ENCODE measurements at places on chromosomes 1 and 21.

DNA sequence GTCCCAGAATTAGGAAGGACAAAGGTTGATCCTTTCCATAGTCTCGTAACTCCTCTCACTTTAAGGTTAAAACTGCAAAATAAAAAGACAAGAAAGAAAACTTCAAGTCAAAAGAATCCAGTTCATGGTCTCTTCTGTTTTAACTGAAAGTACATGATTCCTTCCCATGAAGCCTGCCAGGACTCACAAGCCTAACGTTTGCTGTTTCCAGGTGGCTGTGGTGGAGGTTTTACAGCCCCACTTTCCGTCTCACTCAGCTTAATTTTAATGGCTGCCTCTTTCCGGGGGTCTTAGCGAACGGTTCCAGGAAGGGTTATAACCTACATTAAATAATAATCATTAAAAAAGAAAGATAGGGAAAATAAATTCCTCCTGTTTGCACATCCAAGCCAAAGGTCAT, 136.8 kb upstream of the SPAG17 start:
- DNase-seq: no peak

DNA sequence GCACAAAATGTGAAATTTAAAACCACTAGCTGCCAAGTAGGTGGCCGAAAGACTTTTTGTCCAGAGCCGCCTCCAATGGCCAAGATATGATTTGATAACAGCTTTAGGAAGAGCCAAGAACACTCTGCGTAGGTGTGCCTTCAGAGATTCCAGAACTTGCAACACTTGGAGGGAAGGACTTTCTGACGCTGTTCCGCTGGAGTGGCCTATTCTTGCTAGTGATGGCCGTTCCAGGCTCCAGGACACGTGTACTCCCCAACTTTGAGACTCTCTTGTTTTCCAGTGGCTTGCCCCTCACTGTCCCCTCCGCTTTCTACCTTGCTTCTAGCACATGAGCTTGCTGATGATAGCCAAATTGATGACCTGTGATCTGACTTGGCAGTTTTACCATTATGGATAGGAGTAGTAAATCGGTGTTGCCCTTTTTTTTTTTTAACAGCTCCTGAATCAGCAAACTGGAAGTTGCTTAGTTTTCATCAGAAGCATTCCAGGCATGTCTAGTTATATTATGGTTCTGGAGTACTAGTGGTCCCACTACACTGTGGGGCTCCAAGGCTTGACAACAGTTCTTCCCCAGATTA, 1.0 kb downstream of the PRDX6 start:
- DNase-seq: no peak

GRCh38 chr1:236602171-236602570, 2.1 kb downstream of the HEATR1 start:
- no peak for DNase-seq

- no peak for DNase-seq
Observed at GRCh38 chr1:61334718-61335589, 252.6 kb downstream of the NFIA start.

GRCh38 chr1:14259191-14259757, 339.2 kb upstream of the KAZN start:
- no peak for DNase-seq

- peak; percentile 54 for DNase-seq
Observed at GRCh38 chr1:58809325-58810010, 25.6 kb upstream of the JUN start.

GRCh38 chr1:183270541-183271141, 84.6 kb downstream of the LAMC2 start:
- DNase-seq: peak; percentile 88

GRCh38 chr1:10815858-10816195, 19.4 kb upstream of the CASZ1 start:
- DNase-seq: no peak

DNA sequence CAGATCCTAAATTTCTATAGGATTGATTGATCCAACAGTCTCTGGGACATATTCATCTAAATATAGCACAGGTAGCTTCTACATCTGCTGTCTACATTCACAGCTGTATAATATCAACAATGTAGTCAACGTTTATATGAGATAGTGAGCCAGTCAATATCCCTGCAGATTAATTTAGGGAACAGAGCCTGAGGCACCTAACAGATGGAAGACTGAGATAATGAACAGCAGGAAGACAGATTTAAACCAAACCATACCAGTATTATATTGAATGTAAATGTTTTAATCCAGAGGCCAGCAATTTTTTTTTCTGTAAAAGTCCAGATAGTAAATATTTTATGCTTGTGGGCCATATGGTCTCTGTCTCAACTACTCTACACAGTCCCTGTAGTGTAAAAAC, 2072.4 kb downstream of the MRPL39 start:
- DNase-seq: no peak

DNA sequence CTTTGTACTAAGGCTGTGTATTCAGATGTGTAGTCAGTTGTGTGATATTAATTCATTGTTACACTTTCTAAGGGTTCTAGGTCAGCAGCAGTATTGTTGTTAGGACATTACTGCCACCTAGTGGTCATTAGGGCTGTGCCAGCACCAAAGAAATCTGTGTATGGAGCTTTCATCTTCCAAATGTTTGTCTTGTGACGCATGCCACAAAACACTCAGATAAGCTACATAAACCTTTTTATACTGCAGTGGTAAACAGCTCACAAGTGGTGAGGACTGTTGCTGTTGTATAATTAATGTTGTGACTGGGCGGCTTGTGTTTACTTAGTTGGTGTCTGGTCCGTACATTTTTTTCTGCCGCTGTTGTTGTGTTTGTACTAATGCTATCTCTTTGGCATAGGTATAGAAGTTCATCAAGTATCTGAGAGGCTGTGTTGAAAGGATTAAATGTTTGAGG, 51.7 kb downstream of the S1PR1 start:
- DNase-seq: peak; percentile 76

DNA sequence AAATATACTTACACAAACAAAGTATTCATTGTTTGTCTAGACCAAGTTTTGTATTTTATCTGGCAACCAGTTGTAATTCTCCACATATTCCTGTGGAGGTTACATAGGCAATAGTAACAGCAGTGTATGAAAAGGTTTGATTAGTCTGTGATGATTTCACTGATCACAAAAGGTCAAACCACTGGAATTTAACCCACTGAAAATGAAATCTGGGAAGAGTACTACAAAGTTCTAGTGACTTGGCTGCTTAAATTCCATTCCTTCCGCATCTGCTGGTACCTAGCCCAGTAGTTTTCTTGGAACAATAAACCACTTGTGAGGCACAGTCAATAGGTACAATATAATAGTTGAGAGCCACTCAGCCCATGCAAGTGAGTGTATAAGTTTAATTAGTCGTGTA, 205.4 kb downstream of the NFIA start:
- peak; percentile 54 for DNase-seq

GRCh38 chr1:8835941-8836643, 18.7 kb upstream of the RERE start:
- no peak for DNase-seq

- no peak for DNase-seq
Observed at GRCh38 chr1:14541348-14541747, 57.1 kb upstream of the KAZN start.

DNA sequence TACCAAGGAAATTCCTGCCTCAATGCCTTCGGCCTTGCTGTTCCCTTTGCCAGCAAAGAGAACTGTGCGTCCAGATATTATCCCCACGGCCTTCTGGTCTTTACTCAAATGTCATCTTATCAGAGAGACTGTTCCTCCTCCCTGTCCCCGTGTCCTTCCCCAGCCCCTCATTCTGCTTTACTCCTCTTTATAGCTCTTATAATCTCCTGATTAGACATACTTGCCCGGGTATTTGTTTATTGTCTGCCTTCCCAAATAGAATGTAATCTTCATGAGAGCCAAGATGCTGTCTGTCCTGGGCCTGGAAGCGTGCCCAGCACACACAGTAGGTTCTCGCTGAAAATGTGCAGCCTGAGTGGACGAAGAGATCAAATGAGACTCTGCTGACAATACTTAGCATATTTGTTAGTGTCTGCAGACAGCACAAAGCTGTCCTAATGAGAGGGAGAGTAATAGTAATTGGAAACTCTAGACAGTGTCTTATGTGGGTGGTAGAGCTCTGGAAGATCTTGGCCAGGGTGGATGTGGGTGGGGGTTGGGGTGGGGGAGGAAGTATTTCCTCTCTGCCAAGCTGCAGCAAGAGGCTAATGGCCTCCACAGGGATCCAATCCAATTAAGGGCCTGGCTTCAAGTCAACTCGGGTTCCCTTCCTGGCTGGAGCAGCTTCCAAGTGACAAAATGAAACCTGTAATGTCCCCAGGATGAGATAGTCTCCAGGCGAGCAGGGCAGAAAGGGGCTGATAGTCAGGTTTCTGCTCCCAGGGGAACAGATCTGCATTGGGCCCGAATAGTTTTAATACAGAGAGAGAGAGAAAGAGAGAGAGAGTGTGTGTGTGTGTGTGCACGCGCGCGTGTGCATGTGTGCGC, 9.5 kb upstream of the CLIC4 start:
- no peak for DNase-seq

DNA sequence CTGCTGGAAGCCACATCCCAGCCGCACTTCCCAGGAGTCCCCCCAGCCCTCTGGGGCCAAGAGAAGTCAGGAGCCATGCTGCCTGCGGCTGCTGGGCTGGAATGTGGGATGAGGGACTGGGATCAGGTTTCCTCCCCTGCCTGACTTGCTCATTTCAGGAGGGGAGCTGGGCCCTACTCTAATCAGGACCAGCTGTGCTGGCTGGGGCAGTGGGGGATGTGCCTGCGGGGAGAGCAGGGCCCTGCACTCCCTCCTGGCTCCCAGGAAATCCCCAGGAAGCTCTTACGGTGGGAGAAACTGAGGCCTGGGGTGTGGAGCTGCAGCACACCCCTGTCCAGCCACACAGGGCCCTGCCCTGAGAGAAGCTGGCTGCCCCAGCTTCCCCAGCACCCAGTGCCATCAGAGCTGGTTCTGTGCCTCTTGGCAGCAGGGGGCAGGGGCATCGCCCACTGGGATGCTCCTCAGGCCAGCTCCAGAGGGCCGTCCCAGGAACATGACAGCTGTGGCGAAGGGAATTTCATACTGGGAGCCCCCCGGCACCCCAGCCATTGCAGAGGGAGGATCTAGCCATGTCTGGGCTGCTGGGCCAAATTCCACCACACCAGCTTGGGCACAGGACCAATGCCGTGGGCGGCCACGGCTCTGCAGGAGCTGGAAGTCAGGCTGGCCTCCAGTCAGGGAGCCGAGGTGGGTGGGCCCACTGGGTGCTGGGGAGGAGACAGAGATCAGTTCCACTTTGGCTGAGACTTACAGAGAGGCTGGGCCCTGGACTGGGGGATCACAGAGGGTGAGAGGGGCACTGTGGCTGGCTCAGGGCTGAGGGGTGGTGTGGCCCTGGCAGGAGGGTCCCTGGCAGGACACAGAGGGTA, 21.3 kb upstream of the PRSS38 start:
- peak; percentile 77 for DNase-seq

- DNase-seq: no peak
Observed at GRCh38 chr21:43194303-43195120, 25.7 kb downstream of the CRYAA start.

DNA sequence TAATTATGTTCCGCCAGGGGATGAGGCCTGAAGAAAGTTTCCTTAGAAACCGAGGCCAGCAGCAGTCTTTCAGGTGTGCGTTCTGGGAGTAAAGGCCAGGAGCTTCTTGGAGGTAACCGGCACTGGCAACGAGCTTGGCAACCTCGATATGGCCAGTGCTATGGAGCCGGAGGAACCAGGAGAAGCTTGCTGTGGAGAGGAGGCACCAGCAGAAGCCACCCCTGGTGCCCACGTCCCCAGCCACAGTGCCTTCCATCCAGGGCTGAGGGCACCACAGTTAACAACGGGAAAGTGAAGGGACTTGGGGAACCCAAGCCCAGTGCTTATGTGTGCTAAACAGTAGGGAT, 41.5 kb upstream of the LIN9 start:
- no peak for DNase-seq

DNA sequence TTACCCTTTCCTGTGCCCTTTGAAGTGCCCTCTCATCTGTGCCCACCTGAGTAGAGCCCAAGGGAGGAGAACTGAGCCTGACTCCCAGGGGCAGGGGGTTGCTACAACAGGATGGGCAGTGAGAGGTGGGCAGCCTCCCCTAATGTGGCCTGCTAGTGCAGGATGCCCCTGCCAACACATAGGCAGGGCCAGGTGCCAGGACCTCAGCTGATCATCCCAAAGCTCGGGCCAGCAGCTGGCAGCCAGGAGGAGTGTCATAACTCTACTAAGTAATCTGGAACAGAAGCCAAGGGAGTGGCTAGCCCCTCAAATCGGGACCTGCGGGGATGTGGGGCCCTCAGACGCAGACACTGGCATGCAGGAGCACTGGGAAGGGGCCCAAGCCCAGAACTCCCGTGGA, 208.8 kb upstream of the RAB4A start:
- no peak for DNase-seq

DNA sequence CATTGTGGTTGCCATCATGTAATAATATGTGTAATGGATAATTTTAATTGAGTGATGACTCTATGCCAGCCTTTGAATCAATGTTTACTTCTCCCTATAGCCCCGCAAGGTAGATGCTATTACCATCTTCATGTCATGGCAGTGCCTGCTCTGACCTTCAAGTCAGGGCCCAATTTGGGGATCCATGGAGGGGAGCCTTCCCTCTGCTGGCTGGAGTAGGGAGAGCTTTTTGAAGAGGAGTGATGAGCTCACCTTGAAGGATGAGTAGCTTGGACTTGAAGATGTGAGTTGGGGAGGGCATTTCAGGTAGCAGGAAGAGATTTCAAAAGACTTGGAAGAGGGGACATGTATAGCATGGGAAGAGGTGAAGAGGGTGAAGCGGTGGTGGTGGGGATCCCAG, 189.2 kb downstream of the FOXD2 start:
- DNase-seq: no peak

DNA sequence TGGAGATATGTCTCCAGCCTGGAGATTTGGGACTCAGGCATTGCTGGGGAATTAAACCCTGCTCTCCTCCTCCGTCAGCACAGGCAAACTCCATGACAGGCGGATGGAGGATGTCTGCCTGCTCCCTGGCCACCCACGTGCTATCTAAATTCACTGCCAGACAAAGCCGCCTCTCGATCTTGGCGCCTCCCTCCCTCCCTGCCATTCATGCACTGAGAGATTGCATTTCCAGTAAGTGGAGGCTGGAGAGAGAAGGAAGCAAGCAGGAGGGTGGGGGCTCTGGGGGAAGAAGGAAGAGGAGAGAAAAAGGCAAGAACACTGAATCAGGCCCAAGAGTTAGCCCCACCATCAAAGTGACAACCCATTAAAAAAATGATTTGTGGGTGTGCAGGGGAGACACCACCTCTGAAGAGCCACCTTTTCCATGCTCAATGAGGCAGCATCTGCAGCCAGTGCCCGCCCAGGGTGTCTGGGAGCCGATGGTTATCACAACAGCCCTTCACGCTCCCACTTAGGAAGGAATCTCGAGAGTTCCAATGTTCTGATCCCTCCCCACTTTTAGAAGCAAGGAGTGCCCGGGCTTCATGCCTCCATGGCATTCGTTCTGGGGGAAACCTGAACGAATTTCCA, 183.0 kb downstream of the HIVEP3 start:
- DNase-seq: no peak

GRCh38 chr1:114105421-114105979, 48.2 kb downstream of the SYT6 start:
- DNase-seq: no peak

- no peak for DNase-seq
Observed at GRCh38 chr1:233022246-233022645, 71.8 kb downstream of the NTPCR start.

- no peak for DNase-seq
Observed at GRCh38 chr1:110056285-110056683, 14.2 kb downstream of the ALX3 start.

- peak; percentile 40 for DNase-seq
Observed at GRCh38 chr1:113683384-113684152, 75.7 kb downstream of the PHTF1 start.
